Cortex of kidney (tissue), 1 donor: ENCODE measurements at places on chromosomes 11 and 22.

DNA sequence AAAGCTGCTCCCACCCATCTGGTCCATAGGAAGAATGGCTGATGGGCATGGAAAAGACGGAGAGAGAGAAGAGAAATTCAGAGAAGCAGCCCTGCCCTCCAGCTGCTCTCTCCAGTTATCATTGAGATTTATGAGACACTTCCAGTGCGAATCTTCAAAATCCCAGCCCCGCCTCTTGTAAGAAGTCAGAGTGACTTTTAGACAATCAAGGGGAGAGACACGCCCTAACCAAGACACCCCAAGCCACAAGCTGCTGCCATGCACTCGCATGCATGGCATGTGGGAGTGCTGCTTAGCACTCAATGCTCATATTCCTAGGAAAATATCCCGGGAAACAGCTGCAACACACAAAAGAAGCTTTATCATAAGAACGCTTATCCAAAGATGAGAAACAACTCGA lies 110.6 kb upstream of the BID start:
- DNase-seq = no peak

GRCh38 chr11:71574418-71574817 lies 8.3 kb downstream of the KRTAP5-11 start:
- no peak for DNase-seq

- DNase-seq = no peak
These were observed 163.0 kb downstream of the SPON1 start for GRCh38 chr11:14125529-14125928.

DNA sequence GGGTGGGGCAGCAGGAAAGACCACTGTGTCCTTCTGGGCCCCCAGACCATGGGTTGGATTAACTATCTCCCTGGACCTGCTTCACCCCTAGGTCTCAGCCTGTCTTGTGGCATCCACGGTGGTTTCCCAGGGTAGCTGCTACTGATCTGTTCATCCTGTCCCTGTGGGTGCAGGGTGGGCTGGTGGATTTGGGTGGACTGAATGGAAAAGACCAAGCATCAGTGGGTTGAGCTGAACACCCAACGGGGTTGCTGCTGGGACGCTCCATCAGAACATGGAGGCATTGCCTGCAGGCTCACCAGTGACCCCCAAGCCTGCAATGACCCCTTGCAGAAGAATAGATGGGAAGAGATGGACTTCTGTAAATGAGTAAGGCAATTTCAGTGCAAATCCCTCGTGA lies 812.1 kb downstream of the TBC1D22A start:
- DNase-seq = no peak

DNA sequence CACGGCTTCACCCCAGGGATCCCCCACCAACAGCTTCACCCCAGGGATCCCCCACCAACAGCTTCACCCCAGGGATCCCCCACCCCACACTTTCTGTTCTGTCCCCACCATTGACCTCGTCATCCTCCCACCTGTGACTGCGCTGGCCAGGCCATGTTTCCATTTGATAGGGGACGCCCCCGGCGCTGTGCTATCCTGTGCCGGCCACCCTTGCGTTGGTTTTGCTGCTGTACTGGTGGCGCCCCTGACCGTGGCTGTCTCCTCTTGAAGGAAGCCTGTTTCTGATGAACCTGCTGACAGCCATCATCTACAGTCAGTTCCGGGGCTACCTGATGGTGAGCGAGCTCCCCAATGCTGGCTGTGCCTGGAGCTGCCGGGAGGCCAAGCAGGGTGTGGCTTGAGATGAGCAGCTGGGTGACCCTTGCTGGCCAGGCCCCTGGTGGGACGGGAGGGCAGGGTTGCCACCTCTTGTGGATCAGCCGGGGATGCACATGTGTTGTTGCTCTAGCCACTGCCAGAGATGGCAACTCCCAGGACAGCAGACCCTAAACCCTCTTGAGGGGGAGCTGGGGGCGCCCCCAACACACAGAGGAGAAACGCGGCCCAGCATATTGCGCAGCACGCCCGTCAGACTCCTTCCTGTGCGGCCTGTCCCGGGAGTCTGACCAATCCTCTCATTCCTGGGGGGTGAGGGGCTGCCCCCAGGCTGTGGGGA lies 22.5 kb downstream of the TPCN2 start:
- no peak for DNase-seq

- DNase-seq = no peak
These were observed 63.3 kb upstream of the SUSD2 start for GRCh38 chr22:24117942-24118341.

GRCh38 chr11:12803086-12803826 lies 129.0 kb downstream of the TEAD1 start:
- no peak for DNase-seq

- no peak for DNase-seq
These were observed 39.6 kb downstream of the LIF start for GRCh38 chr22:30206944-30207343.

DNA sequence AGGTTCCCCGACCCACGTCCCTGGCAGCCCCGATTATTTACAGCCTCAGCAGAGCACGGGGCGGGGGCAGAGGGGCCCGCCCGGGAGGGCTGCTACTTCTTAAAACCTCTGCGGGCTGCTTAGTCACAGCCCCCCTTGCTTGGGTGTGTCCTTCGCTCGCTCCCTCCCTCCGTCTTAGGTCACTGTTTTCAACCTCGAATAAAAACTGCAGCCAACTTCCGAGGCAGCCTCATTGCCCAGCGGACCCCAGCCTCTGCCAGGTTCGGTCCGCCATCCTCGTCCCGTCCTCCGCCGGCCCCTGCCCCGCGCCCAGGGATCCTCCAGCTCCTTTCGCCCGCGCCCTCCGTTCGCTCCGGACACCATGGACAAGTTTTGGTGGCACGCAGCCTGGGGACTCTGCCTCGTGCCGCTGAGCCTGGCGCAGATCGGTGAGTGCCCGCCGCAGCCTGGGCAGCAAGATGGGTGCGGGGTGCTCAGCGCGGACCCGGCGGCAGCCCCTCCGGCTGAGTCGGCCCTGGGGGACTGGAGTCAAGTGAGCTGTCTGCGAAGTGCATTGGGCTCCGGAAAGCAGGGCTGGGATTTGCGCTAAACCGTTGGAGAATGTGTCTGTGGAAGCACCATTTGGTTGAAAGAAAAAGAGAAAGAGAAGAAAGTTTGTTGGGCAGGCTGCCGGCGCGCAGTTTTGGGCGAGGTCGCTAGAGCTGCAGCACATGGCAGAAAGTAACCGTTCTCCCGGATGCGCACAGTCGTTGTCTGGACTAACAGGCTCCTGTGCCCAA lies at the start of gene CD44:
CD44 (plus strand) TSS at position 229 of the 779 bp plus-strand sequence; CDS start at position 362, 133 bp downstream.
- DNase-seq = no peak

GRCh38 chr11:79439410-79439885 lies 1.4 kb downstream of the TENM4 start:
- no peak for DNase-seq

DNA sequence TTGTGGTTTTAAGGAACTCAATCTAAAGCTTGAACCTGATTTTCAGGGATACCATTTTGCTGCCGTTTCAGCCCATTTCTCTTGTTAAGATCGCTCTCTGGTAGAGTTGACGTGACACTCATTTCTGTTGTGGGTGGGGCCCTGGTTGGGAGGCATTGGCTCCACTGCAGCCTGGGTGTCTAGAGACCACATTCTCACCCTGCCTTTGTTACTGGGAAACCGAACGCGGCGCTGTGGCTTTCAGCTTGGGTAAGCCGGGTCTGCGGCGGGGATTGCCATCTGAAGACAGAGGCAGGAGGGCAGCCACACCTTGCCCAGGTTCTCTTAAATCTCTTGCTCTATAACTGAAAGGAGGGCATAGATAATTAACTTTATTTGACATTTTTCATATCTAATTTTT lies 3.2 kb downstream of the EHF start:
- no peak for DNase-seq

GRCh38 chr11:112777283-112777751 lies 183.9 kb upstream of the NCAM1 start:
- DNase-seq = no peak

- no peak for DNase-seq
These were observed 1.6 kb downstream of the LGR4 start for GRCh38 chr11:27470826-27471588.

DNA sequence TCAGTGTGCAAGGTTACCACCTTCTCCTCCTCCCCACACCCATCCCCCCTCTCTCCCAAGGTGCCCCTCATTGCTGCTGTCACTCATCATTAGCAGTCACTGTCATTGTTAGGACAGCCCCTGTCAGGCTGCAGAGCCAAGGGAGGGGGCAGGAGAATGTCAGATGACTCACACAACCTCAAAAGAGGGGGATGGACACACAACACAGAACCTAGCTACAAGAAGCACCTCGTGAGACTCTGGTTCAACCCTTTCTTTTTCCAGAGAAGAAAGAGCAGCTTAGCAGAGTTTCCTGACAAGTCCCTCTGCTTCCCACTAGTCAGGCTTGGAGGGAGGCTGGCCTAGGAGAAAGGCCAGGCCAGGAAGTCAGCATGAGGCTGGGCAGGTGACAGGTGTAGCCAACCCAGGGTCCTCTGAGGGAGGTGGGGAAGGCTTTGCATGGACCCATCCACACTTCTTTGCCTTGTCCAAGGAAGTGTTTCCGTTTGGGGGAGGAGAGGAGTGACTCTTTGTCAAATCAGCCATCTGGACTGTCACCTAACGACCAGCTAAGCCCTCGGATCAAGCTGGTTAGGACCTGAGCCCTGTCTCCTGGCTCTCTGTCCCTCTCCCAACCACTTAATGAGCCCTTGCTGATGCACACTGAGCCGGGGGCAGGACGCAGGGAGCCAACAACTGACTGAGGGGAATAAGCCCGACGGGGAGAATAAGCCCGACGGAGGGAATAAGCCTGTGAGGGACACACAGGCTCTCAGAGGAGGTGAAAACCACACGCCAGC lies 18.3 kb downstream of the ADORA2A start:
- no peak for DNase-seq

- DNase-seq = no peak
These were observed 1.2 kb downstream of the ACCS start for GRCh38 chr11:44067266-44067665.

DNA sequence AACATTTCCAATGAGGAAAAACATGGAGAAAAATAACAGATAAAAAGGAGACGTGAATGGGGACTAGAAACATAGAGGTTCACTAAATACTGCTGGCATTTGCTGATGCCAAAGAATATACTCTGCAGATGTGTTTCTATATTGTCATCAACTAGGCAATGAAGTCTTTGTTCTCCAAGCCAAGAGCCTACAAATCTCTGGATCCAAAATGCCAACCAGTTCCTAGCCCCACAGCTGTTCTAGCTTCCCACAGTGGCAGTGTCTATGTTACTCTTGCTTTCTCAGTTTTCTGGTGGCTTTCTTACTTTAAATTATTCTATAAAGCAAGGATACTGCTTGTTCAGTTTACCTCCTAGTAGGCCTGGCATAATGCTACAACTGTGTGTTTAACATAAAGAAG lies 977.9 kb upstream of the CCDC90B start:
- no peak for DNase-seq

DNA sequence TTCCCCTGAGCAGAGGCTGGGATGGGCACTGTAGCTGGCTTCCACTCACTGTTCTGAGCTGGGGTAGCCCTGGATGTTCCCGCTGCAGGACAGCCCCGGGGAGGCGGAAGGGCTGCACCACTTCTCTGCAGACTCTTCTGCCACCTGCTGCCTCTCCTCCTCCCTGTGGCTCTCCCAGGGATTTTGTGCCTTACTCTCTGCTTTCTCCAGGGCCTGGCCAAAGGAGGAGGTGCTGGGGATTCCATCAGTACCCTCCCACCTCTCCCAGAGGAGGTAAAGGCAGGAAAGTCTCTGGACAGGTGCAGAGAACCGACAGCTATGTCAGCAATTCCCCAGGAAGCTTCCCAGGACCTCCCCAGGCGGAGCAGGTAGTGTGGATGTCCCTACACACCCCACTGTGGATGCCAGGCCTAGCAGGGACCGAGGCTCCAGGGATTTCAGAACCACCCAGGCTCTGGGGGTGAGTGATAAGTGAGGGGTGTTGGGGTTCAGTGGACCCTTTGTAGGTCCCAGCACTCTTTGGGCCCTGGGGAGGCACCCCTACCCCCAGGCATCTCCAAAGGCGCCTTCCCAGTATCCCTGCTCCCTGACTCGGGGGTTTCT lies 11.3 kb downstream of the DUSP8 start:
- no peak for DNase-seq

DNA sequence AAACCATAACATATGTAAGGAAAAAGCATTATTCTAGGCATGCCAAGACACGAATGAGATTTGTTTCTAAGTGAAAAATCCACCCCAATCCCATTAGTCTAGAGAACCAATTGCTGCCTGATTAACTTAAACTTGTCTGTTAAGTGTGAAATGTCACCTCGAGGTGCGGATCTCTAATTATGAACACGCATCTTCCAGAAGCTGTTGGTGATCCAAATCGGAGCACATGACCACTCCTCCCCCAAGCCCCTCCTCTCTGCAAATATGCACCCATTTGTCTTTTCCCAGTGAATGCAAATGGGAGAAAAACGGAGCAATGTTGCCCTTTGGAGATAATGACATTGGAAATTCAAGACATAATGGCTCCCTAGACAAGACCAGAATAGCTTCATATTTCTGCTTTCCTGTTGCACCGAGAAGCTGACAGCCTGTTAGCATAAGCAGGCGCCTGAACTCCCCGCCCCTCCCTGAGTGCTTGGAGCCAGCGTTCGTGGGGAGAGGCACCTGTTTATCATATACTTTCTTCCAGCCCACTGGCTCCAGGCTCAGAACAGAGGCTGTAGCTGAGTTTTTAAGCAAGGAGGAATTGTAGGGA lies 6.0 kb upstream of the FXYD6 start:
- DNase-seq = no peak

- no peak for DNase-seq
These were observed 39.9 kb upstream of the GGTLC2 start for GRCh38 chr22:22604326-22605073.

DNA sequence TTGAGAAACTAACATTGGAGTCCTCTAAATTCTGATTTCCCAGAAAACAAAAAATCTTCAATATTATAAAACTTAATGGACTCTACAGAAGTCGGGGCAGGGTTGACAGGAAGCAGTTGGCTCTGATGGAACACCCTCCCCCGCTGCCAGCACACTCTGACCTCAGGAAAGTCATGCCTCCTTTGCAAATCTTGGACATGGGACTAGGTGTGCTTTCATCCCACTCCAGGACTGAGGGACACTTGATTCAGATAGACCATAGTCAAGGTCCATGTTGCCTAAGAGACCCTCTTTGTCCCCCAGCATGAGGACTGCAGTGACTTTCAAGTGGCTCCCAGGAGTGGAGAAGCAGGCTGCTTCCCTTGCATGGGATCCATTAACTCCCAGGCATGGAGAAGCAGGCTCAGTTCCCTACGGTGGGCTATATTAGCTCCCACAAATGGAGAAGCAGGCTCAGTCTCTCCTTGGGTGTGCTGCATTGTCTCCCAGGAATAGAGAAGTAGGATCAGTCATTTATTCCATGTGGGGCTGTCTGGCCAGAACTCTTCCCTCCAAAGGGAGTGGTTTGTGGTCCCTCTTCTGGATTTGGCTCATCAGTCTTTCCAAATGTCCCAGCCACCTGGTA lies 38.3 kb downstream of the C22orf31 start:
- DNase-seq = no peak

DNA sequence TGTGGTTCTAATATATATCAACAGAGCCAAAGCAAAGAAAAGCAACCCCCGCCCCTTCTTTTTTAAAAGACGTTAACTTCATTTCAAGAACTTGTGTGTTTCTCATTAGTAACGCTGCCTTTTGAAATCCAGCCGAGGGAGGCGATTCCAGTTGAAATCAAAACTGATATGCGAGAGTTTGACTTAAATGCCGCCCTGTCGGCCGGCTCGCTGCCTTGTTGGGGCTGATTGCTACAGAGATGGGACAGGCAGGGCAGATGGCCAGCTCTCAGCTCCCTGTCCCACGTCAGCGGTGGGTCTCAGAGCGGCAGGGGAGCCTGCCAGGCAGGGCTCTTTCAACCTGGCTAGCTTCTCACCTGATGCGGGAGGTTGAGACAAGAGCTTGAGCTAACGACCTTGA lies 51.9 kb upstream of the ALX4 start:
- no peak for DNase-seq

GRCh38 chr11:130220311-130221035 lies 60.9 kb downstream of the ST14 start:
- DNase-seq = no peak

- no peak for DNase-seq
These were observed 269.9 kb downstream of the TBC1D22A start for GRCh38 chr22:47032091-47032943.
